ENCODE measurements at places on chromosomes 4 and X.
A peak's percentile ranks its signal among the peaks of the same experiment; 100 is the strongest.

GRCh38 chrX:114976292-114976691 lies 41.1 kb downstream of the IL13RA2 start:
- DNase-seq: no peak

DNA sequence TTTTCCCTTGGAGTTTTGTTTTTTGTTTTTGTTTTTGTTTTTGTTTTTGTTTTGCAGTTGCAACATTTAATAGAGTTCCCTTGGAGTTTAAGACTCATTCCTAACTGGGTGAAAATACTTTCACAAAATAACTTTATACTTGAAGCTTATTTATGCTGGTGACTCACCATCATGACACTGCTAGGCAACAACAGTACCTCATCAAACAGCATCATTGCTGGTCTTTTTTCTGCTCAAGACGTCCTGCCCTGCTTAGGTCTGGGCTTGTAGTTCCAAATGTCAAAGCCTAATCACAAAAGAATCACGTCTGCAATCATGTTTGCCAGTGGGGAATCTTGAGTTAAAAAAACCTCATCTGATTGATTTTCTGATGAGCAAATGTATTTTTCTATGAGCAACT lies 105.7 kb upstream of the PRPS2 start:
- DNase-seq: no peak

DNA sequence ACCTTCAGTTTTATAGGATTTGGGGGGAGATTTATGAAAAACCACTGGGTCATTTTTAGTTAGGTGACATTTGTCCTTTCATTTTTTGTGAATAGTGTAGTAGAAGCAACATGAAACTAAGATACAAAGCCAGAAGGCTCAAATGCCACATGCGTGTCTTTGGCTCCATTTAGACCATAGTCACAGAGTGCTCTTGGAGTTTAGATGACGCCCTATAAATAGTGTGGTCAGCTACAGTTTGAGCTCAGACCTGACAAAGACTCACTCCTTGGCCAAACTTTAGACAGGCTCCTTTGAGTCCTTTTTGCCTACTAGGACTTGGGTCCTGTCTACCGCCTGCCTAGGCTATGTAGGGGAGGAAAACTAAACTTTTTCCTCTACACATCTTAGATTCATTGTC lies 16.8 kb upstream of the PAGE1 start:
- DNase-seq: no peak

- peak; percentile 19 for DNase-seq
These were observed 1655.5 kb upstream of the AGA start for GRCh38 chr4:179097741-179098140.

GRCh38 chr4:159296061-159296460 lies 193.2 kb downstream of the RAPGEF2 start:
- DNase-seq: no peak

DNA sequence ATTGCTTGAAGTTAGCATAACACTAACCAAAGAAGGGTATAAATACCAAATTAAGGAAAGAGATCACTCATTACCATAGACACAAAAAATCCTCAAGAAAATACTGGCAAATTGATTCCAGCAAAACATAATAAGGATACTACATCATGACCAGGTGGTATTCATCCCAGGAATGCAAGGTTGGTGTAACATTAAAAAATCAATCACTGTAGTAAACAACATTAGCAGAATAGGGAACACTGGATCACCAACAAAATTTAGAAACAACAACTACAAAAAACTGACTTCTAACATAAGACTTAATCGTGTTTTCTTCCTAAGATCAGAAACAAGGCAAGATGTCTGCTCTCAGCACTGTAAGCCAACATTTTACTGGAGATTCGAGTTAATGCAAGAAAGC lies 14.1 kb downstream of the GAK start:
- no peak for DNase-seq

DNA sequence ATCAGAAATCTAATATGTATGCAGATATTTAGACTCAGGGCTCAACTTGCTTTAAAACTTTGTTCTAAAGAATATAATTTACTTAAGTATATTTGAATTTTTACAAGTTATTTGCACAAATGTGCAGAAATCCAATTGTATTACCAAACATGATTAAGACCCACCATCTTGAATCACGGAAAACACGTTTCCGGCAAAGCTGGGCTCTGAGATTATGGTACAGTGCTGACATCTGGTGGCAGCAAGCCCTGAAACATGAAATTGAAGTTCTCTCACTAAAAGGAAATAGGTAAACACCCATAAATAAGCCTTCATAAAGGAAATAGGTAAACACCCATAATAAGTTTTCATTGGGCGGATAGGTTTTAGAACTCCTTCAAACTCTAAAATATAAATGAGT lies 98.3 kb upstream of the MAOA start:
- peak; percentile 55 for DNase-seq

- DNase-seq: no peak
These were observed 60.6 kb upstream of the WWC2 start for GRCh38 chr4:183038436-183038835.

- DNase-seq: no peak
These were observed 69.6 kb downstream of the ADRA2C start for GRCh38 chr4:3835527-3836405.

GRCh38 chr4:154487145-154487544 lies 4.5 kb downstream of the DCHS2 start:
- no peak for DNase-seq

GRCh38 chr4:56276547-56276946 lies 110.7 kb downstream of the AASDH start:
- no peak for DNase-seq

GRCh38 chr4:169604903-169605331 lies 7.5 kb downstream of the NEK1 start:
- DNase-seq: no peak

- DNase-seq: no peak
These were observed 91.3 kb downstream of the PPP1R2C start for GRCh38 chrX:42686706-42687105.

GRCh38 chr4:107312366-107312765 lies 276.3 kb upstream of the DKK2 start:
- no peak for DNase-seq

DNA sequence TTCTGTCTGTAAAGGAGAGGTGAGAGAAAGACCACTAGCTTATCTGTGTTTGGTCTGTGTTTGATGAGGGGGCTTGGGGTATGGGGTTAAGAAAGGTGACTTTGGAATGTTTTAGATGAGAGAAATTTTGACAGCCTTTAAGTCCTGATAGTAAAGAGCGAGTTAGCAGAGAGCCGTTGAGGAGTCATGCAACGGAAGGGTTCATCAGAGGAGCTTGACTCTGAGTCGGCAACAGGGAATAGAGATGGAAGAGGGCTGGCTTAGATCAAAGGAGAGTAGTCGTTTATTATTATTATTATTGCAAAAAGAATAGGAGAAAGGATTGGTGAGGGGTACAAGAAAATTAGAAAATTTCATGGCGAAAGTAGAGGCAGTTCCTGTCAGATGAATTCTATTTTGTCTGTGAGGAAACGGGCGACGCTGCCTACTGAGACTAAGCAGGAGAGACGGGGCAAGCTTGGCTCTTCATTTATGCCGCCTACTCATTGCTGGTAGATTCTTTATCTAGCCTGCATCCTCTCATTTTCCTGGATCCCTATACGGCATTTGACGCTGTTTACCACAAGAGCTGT lies 473 bp upstream of the VAMP7 start:
- peak; percentile 12 for DNase-seq

DNA sequence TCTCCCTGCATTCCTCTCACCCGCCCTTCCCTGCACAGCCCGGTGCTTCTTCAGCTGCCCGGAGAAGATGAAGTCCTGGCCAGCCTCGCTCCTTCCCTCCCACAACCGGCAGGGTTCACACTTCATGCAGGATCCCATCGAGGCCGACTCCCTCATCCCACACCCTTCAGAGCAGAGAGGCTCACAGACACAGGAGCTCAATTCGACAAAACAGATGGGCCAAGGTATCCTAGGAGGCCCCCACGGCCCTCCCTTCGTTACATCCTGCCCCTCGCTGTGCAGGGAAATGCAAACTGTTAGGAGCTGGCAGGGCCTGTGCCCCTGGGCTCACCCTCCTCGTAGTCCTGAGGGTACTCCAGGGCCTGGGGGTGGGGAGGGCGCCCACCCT lies 238.1 kb downstream of the DHRSX start:
- DNase-seq: no peak

GRCh38 chrX:141724186-141724585 lies 25.6 kb upstream of the SPANXD start:
- no peak for DNase-seq

DNA sequence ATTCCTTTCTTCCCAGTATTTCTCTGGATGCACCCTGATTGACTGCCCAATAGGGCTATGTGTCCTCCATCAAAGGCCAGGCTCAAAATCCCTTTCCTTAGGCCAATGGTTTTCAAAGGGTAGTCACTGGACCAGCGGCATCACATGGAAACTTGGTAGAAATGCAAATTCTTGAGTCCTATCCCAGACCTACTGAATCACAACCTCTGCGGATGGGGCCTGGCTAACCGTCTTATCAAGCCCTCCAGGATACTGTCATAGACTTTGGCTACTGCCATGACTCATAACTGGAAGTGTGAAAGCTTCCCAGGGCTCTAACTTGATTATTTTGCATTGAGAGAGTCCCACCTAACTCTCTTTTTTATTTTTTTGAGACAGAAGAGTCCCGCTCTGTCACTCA lies 71.9 kb upstream of the TFDP3 start:
- no peak for DNase-seq

- no peak for DNase-seq
These were observed 41.8 kb downstream of the CLCN3 start for GRCh38 chr4:169662206-169662605.

DNA sequence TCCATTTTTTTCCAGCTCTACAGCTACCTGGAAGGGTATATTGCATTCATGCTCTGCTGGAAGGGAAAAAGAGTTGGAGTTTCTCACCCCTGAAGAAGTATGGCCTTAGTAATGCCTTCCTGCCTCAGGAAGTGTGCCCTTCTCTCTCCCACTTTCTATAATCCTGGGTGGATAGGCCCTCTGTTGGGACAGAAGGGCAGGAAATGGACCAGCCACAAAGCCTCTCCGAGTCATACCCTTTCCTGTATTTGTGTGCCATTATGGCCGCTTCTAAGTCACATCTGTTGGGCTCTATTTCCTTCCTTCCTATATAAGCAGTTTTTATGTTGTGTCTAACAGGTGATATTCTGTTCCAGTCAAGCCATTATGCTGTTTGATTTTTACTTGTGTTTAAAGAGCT lies 74.8 kb upstream of the SMARCA5 start:
- no peak for DNase-seq

DNA sequence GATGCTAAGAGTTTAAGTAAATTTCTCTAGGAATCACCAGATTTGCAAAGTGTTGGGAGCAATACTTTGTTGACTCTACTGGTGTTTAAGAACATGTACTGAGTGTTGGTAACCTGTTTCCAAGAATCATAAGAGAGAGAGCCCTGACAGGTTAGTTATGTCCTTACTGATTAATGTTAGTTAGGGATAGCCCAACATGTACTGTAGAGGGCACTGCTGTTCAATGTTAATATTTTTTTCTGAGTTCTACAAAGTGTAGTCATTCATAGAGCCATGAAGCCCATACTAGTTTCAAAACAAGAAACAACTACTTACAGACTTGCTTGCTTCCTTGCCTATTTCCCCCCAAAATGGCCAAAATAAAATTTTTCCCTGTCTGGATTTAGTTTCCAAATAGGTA lies 11.9 kb downstream of the TMPRSS11D start:
- DNase-seq: peak; percentile 37

- no peak for DNase-seq
These were observed 44.9 kb upstream of the BBS12 start for GRCh38 chr4:122687531-122688061.

Data from muscle of arm (tissue), 14 donors.